ENCODE measurements at places on chromosomes 5 and 9.
A peak's percentile ranks its signal among the peaks of the same experiment; 100 is the strongest.

DNA sequence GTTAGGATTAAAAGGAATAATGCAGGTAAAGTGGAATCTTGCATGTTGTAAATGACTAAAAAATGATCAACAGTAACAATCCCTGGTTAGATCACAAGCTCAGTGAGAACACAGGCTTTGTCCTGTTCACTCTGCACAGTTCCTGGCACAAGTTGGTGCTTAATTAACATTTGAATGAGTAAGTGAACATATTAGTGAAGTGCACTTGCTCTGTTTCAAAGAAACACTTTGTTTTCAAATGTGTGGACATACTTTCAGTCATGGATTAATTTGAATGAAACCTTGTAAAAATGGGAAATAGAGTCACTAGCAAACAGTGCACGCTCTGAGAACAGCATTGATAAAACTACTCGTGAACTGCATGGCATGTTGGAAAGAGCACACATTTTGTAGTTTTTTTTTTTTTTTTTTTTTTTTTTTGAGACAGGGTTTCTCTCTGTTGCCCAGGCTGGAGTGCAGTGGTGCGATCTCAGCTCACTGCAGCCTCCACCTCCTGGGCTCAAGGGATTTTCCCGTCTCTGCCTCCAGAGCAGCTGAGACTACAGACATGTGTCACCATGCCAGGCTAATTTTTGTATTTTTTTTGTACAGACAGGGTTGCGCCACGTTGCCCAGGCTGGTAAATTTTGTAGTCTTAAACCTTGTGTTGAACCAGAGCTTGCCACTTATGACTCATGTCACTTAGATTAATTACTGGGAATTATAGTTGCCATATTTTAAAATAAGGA lies 159.9 kb downstream of the LURAP1L start:
- no peak for DNase-seq

DNA sequence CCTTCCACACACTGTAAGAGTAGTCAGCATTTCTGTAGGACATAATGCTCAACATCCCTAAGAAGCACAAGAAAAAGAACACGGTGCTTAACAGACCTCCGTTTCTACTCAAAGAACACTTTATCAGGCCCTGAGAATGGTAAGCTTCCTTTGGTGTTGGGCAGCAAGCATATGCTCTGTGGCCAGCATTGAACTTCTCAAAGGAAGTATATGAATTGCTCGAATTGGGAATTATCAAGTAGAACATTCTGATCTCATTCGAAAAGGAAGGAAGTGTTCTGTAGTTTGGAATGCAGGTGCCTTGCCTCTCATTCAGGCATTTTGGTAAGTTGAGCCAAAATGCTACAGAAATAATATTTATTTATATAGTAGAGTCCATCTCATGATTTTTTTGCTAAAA lies 61.0 kb downstream of the C5 start:
- no peak for DNase-seq

DNA sequence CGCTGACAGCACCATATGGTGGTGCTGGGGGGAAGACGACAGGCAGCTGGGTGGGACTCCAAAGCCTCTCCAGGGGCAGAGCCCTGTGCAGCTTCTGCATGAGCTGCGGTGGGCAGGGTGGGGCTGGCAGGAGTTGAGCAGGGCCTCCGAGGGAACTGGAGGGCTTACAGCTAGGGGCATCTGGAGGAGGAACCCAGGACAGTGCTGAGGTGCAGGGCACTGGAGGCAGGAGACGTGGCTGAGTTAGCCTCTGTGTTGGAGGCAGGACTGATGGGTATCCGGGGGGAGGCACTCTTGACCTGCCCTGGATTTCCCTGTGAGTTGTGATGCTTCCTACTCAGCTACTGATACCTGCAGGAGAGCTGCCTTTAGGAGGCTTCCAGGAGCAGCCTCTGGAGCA lies 45.0 kb downstream of the TENT4A start:
- DNase-seq, result no peak

DNA sequence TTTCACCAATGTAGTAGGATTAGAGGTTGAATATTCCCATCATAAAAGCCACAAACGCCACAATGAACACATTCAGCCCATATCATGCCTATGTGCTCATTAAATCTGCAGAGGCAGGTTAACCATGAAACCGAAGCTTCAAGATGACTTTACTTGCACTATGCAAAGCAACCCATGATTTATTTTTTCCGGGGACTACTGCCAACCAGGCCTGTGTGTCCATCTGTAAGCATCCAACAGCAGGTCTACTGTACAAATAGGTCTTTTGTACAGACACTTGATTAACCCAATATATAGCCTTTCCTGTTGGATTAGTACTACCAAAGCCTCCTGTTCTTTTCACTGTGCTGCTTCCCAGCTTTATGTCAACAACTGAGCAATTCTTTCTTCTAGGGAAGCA lies 104.9 kb upstream of the CDH10 start:
- no peak for DNase-seq

GRCh38 chr5:178454821-178455479 lies 135.2 kb downstream of the COL23A1 start:
- DNase-seq, result no peak

DNA sequence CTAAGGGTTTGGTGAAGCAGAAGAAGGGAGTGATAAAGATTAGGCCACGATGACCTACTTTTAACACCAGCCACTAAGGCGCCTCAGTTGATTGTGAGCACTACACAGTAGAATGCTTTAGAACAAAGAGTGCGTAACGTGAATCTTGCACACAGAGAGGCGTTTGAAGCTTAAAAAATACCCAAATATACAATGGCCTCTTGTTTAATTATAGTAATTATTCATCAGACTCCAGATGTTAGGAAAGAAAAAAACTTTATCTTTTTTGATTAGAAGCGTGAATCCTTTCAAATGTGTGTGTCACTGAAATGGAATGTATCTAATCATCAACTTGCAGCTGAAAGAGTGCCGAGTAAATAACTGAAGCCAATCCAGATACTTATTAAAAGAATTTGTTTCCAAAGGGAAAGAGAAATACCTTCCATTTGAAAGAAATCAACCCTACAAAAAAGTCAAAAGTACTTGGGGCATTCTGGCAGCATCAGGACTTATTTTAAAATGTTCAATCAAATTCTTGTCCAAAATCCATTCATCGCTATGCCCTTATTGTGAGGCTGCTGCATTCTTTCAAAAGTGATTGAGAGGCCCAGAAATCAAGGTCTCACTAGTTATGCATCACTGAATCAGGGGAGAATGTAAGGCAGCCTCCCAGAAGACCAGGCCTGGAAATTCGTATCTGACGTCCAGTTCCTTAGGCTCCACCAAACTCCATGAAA lies 337.5 kb downstream of the ZNF608 start:
- DNase-seq, result no peak

GRCh38 chr5:79008362-79008761 lies 23.3 kb upstream of the ARSB start:
- no peak for DNase-seq

GRCh38 chr9:102779356-102779755 lies 215.8 kb upstream of the CYLC2 start:
- DNase-seq, result no peak

- no peak for DNase-seq
Observed at GRCh38 chr5:137651022-137651421, 84.9 kb downstream of the KLHL3 start.

DNA sequence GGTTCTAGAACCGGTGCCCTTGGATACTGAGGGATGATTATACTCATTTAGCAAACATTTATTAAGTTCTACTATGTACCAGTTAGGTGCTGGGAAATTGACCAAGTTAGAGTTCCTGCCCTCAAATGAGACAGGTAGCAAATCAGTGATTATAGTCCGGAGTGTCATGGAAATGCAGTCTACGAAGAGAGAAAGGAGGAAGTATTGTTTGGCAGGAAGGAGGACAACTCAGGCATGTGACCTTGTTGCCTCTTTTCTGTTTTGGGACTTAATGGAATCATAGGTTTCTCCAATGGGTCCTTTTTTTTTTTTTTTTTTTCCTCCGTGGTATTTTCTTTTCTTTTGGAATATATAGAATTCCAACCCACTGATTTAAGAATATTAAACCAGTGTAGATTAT lies 28.0 kb downstream of the OSTF1 start:
- DNase-seq, result no peak

DNA sequence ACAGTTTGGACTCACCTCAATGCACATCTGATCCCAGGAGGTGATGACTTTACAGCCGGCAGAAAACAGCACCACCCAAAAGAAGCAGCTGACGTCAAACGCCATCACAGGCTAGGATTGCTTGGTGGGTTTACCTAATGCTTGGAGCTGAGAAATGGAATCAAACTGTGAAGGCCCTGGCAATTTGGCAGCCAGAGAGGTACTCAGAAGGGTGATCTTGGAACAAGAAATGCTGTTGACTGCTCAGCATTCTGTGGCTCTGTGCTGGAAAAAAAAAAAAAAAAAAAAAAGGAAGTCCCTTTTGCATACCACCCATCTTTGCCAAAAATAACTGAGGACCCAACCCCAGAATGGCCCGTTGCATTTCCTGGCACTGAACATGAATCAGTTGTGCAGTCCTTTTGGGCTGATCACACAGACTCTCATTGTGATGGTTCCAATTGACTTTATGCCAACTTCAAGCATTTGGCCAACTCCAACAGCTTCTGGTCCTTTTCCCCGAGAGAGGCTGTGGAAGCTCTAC lies at the start of gene CD180:
Gene CD180, minus strand, starts transcription at position 263 of the 523 bp plus-strand sequence. Its CDS starts 158 bp downstream, at position 105.
- no peak for DNase-seq

GRCh38 chr9:2741441-2742158 lies 24.3 kb downstream of the KCNV2 start:
- no peak for DNase-seq

- DNase-seq, result no peak
Observed at GRCh38 chr5:94857111-94857510, 238.6 kb downstream of the SLF1 start.

DNA sequence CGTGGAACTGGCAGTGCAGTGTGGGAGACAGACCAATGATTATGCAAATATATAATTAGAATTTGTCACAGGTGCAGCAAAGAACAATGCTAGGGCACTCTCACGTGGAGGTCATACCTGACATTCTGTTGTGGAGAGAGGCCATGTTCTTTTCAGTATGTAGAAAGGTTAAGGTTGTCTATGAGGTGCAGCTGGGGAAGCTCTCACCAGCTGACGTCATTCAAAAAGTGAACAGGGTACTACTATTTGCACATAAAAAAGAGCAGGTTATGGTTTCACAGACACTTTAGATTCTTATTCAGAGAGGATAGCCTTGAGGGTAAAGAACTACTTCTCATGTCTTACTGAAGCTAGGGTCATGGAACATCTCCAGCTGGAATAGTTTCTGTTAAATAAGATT lies 19.1 kb downstream of the SH3GL2 start:
- no peak for DNase-seq

DNA sequence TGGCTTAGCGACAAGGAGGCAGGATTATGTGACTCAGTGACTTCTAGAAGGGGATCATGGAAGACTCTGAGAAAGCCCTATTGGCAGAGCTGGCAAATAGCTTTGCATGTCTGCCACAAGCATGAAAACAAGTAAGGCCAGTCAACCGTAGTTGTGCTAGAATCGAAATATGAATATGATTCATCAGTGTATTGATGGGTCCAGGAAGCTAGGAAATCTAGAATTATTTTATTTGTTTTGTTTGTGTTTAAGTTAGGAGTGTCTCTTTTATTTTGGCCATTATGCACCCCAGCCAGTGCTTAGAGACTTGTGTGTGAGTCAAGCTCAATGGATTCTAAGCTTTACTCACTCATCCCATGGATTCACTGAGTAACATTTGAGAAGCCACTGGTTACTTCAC lies 3.8 kb upstream of the ITGA2 start:
- no peak for DNase-seq

GRCh38 chr9:86941197-86941596 lies 6.1 kb downstream of the GAS1 start:
- DNase-seq, result no peak

- peak; percentile 40 for DNase-seq
Observed at GRCh38 chr9:33129886-33130881, 37.0 kb downstream of the B4GALT1 start.

DNA sequence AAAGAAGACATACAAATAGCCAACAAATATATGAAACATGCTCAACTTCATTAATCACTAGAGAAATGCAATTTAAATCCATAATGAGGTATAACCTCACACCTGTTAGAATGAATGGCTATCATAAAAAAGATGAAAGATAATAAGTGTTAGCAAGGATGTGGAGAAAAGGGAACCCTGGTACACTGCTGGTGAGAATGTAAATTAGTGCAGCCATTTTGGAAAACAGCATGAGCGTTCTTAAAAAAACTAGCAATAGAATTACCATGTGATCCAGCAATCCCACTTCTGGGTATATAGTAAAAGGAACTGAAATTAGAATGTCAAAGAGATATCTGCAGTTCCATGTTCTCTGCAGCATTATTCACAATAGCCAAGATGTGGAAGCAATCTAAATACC lies 64.2 kb upstream of the CEP78 start:
- DNase-seq, result no peak

GRCh38 chr9:136982232-136983051 lies at the start of gene LCNL1:
Gene LCNL1, plus strand, starts transcription at chr9:136982993. Its CDS starts 594 bp downstream, at chr9:136983587.
- DNase-seq, result no peak

DNA sequence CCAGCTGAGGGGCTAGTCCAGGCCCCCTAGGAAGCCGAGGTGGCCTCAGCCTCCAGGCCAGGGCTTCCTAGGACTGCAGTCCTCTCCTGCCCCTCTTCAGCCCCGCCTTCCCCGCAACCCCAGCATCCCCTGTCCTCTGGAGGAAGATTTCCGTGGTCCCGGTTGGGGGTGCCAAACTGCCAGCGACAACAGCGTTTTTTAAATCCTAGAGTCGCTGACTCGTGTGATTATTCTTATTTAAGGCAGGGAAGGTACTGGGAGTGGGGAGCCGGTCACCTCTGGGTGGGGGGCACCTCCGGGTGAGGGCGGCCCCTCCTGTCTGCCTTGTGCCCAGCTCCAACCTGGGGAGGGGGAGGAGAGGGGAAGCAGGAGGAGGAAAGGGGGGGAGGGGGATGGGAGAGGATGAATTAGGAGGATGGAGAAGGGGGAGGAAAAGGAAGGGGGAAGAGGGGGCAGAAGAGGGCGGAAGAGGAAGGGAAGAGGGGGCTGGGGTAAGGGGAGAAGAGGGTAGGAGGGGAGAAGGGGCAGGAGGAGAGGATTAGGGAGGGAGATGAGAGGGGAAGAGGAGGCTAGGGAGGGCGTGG lies 173.1 kb upstream of the IER5L start:
- no peak for DNase-seq

- DNase-seq, result no peak
Observed at GRCh38 chr5:15798006-15798405, 298.0 kb downstream of the FBXL7 start.

Data from hematopoietic multipotent progenitor cell treated with erythropoietin and hydrocortisone succinate and interleukin-3 and kit ligand, for 6 days (in vitro differentiated cells).